T-helper 22 cell (primary cell): ENCODE measurements at places on chromosomes 2 and 18.

GRCh38 chr2:26172189-26172870 lies 558 bp upstream of the GAREM2 start:
- no peak for DNase-seq

GRCh38 chr2:156437272-156437930 lies 1.2 kb downstream of the GPD2 start:
- no peak for DNase-seq

DNA sequence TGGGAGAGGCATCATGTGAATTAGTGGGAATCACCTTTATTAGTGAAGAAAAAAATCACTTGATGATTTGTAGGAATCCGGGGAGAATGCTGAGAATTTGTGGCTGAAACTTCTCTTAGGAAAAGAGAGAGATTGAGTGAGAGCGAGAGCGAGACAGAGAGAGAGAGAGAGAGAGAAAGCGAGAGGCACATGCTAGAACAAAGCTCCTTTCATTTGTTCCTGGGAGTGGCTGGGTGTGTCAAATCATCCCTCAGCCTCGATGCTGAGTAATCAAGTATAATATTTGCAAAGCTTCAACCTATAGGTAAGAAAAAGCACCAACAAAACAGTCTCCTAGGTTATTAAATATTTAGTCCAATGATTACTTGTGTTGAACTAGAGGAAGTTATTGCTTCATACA lies 4.4 kb upstream of the SERPINB5 start:
- no peak for DNase-seq

DNA sequence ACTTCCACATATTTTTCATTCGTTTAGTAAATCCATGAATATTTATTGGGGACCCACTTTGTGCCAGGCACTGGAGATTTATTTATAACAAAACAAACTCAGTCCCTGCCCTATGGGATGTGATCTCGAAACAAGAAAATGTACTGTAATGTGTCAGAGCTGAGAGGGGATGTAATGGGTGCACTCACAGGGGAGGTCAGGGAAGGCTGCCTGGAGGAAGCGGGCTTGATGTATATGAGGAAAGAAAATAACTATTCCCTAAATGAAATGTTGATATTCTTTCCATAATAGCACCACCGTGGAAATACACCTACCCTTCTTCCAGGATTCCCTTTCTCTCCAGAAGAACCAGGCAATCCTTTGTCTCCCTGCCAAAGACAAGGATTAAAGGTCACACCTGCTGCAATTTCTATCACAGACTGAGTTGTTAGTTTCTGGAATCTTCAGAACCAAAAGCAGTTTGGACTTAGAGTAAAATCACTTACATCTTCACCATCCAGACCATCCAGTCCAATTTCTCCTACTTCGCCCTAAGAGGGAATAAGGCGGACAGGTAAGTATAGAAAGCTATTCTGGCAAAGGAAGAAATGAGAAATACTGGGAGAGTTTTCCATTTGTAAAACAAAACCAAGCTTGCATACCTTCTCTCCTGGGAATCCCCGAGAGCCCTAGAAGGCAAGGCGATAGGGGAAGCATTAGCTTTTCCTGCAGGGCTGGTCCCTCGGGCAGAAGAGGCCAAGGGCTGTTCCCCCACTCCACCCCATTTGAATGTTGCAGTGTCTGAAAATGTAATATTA lies 55.0 kb downstream of the COL6A3 start:
- DNase-seq: no peak

- DNase-seq: no peak
Observed at GRCh38 chr2:224206816-224207215, 167.7 kb upstream of the SERPINE2 start.

GRCh38 chr2:157933160-157933920 lies 57.2 kb upstream of the ACVR1 start:
- no peak for DNase-seq

- no peak for DNase-seq
Observed at GRCh38 chr2:224354632-224355211, 47.2 kb downstream of the FAM124B start.
